ENCODE measurements at places on chromosomes 3 and 15.
A peak's percentile ranks its signal among the peaks of the same experiment; 100 is the strongest.

- no peak for DNase-seq
These were observed 119.1 kb downstream of the B3GALNT1 start for GRCh38 chr3:160986069-160986468.

GRCh38 chr3:129606636-129607390, at the start of gene PLXND1:
Gene PLXND1, minus strand, starts transcription at chr3:129606676. Its CDS starts 37 bp downstream, at chr3:129606639.
- DNase-seq: peak; percentile 65

GRCh38 chr3:108296239-108296638, at the start of gene HHLA2:
Gene HHLA2, plus strand, starts transcription at chr3:108296548. Its CDS starts 55,266 bp downstream, at chr3:108351814.
- no peak for DNase-seq

DNA sequence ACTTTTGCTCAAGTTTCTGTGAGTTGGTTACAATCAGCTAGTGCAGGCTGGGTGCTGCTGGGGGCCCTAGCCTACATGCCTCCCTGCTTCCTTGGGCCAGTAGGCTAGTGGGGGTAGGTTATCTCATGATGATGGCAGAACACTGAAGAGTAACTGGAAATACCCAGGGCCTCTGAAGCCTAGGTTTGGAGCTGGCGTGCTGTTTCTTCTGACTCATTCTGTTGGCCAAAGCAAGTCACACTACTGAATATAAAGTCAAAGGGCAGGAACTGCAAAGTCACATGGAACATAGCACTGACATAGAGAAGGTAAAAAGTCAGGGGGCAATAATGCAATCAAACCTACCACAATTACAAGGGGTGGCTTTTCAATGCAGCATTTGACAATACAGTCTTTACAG, 34.5 kb downstream of the RASGRP1 start:
- no peak for DNase-seq

DNA sequence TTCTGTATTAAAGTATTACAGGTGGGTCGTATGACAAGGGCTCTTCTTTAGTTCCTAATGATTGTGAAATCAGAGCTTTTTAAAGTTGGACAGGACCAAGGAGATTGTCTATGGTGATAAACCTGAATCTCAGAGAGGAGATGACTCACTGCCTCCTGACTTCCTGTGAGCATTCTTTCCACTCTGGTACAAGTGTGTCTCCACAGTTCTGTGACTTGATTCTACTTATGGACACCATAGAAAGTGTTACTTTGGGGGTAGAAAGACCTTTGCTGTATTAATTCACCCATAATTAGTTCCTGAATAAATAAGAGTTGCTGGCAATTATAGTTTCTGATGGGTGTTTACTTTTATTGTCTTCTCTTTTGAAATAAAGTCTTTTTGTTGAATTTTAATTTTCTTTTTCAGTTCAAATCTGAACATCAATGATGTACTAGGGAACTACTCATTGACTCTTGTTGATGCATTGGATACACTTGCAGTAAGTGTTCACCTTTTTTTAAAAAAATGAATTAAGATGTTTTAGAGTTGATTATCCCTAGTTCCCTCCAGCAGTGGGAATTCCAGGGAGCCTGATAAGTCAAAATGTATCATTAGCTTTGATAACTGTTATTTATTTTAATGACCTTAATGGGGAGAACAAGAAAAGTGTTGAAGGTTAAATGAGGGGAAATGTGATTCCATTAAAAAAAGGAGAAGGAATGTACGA, 7.4 kb downstream of the EDEM1 start:
- DNase-seq: peak; percentile 45

GRCh38 chr15:45670511-45670910, 35.7 kb downstream of the SQOR start:
- no peak for DNase-seq

Data from hematopoietic multipotent progenitor cell treated with erythropoietin and hydrocortisone succinate and interleukin-3 and kit ligand, for 8 days (in vitro differentiated cells).